ENCODE measurements at places on chromosomes 7 and 10.

- no peak for DNase-seq
These were observed 4.7 kb upstream of the PLXDC2 start for GRCh38 chr10:19811540-19811939.

GRCh38 chr7:91993976-91994375, 53.3 kb downstream of the AKAP9 start:
- no peak for DNase-seq

DNA sequence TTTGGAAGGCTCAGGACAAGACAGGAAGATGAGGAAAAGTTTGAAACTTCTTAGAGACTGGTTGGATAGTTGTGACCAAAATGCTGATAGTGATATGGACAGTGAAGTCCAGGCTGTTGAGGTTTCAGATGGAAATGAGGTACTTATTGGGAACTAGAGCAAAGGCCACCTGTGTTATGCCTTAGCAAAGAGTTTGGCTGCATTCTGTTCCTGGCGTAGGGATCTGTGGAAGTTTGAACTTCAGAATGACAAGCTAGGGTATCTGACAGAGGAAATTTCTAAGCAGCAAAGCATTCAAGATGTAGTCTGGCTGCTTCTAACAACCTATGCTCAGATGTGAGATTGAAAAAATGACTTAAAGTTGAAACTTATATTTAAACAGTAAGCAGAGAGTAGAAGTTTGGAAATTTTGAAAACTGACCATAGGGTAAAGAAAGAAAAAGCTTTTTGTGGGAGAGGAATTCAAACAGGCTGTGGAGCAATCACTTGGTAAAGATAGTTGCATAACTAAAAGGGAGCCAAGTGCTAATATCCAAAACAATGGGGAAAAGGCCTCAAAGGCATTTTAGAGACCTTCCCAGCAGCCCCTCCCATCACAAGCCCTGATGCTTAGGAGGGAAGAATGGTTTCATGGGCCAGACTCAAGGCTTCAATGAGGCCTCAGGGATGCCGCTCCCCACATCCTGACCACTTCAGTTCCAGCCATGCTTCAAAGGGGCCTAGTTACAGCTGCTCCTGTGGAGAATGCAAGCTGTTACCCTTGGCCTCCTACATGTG, 415.1 kb downstream of the INHBA start:
- DNase-seq, result no peak

- DNase-seq, result no peak
These were observed 141.3 kb upstream of the FZD8 start for GRCh38 chr10:35783305-35783838.

DNA sequence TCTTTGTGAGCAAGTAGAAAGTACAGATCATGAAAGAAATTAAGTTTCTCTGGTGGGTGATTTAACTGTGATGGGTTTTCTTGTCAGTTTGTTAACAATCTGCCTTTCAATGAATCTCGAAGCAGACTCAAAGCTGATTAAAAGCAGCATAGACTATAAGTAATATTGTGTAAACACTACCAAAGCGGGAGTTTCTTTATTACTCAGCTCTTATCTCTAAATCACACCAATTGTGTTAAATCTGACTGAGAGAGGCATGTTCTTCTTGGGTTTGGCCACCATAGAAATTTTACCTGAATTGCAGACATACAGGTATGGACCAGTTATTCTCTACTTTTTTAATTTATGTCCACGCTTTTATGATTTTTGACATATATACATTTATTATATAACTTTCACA, 65.2 kb downstream of the DKK1 start:
- no peak for DNase-seq

All from stimulated activated naive CD4-positive, alpha-beta T cell (primary cell).